ENCODE measurements at places on chromosomes 1 and 21.

- no peak for DNase-seq
These were observed 126.4 kb downstream of the LRRC7 start for GRCh38 chr1:69693921-69694675.

GRCh38 chr1:212228076-212228475 is 57.1 kb upstream of the PPP2R5A start:
- no peak for DNase-seq

DNA sequence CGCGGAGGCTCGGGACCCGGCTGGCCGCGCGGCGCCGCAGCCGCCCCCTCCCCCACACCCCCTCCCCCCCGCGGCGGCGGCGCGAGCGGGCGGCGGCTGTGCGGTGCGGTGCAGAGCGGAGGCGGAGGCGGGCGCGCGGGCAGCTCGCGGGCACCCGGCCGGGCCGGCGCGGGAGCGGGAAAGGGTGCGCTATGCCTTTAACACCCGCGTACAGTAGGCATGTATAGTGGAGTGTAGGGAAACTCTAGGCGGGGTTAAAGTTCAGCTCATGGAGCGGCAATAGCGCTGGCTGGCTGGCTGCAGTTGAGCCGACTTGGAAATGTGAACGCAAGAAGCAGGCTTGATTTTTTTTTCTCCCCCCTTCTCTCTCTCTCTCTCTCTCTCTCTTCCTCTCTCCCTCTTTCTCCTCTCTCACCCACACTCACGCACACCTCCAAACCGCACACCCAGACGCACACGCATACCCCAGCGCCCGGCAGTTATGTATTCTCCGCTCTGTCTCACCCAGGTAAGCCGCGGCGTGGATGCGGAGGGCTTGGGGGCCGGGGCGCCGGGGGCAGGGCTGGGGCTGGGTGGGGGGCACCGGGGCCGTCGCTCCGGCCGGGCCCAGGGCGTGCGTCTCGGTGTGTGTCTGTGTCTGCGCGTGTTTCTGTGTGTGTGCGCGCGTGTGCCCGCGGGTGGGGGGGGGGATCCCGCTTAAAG is at the start of gene NFIA:
Gene NFIA (plus strand): TSS at position 251 of the 702 bp plus-strand sequence.
- peak; percentile 64 for DNase-seq

DNA sequence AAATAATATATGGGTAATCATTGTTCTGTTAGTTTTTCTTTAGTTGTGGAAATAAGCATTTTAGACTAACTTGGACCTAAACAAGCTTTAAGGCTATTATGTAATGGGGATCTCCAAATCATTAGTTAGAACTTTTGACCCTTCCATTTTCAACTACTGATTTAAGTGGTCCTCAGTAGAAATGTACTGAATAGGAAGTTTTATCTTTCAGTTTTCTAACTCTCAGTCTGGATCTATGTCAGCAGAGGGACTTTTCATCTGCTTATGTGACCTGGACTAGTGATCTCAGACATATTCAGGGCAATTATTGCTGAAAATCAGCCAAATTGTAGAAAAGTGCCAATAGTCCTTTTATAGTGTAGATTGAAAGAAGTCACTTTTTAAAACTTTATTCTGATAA is 56.0 kb downstream of the SASS6 start:
- DNase-seq = no peak

DNA sequence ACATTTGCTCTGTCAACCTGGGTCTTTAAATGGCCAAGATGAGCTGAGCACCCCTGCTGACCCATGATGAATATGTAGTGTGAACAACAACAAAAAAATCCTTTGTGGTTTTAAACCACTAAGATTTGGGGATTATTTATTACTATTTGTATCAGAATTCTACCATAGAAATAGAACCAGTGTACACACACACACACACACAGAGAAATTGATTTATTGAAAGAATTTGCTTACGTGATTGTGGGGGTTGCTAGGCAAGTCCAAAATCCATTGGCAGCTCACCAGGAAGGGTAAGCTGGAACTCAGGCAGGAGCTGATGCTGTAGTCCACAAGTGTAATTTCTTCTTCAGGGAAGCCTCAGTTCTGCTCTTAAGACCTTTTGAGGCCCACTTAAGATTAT is 82.5 kb upstream of the MAP1LC3C start:
- no peak for DNase-seq

DNA sequence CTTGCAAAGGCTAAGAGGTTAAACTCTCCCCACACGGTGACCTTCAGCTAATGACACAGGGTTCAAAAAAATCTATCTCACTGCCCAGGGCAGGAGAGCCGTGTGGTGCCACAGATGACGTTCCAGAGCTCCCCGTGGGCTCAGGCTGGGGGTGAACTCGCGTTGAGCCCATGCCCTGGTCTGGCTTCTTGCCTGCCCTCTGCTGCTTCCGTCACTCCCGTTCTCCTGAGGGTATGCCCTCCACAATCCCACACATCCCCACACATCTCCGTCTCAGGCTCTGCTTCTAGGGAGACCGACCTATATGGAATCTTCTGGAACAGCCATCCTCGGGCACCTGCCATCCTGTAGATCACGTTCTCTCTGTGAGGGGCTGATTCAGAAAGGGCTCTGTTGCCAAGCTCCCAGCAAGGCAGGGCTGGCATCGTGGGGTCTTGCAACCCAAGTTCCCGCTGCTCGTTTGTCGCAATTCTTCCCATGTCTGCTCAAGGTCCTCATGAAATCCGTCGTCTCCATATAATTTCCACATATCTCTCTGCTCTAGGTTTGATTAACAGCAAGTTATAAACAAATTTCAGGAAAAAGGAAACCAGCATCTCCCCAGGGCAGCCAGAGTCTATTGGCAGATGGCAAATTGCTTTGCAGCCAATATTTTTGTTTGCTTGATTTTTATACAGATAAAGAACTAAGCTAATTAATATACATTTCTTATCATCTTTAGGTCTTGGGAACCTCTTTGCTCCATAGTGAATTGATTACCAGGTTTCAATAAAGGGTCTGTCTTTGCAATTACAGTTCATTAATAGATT is 278.2 kb downstream of the PTPRU start:
- DNase-seq = no peak

DNA sequence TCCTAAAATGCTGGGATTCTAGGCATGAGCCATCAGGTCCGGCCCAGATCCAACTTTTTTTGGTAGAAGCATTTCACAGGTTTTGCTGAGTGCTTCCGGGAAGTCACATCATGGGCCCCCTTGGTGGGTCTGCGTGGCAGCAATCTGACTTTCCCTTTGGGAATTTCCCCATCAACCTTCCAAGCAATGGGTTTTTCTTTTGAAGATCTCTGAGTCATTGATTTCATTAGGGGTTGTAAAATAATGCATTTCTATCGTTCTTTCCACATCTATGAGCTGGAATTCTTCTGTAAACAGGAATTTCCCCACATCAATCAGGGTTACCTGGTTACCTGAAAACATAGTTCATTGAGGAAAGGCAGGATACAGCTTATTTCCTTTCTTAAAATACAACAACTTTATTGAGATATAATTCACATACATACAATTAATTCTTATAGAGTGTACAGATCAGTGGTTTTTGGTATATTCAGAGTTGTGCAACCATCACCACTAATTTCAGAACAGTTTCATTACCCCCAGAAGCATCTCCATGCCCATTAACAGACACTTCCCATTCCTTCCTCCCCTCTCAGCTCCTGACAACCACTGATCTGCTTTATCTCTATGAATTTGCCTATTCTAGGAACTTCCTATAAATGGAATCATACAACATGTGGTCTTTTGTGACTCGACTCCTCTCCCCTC is 9.9 kb upstream of the ZBTB17 start:
- no peak for DNase-seq

GRCh38 chr1:70459496-70460225 is 48.6 kb downstream of the CTH start:
- DNase-seq = peak; percentile 38

DNA sequence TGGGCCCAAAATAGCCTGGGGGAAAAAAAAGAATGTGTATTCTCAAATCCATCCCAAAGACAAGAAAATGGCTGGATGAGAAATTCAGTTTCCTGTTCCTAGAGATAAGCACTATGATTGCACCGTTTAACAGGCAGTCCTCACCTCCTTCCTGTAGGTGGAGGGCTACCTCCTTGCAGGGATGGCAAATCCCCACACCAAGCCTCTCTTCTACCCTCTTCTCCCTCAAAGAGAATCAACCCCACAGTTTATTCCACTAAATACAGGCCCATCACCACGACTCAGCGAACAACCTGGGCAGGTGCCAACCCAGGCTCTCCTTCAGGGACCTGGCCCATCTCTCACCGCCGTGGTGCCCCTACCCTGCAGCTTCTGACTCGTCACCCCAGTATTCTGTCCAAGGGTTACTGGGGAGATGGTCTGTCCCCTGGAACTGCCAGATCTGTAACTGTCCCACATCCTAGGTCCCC is 3.4 kb upstream of the CHD5 start:
- DNase-seq = no peak

DNA sequence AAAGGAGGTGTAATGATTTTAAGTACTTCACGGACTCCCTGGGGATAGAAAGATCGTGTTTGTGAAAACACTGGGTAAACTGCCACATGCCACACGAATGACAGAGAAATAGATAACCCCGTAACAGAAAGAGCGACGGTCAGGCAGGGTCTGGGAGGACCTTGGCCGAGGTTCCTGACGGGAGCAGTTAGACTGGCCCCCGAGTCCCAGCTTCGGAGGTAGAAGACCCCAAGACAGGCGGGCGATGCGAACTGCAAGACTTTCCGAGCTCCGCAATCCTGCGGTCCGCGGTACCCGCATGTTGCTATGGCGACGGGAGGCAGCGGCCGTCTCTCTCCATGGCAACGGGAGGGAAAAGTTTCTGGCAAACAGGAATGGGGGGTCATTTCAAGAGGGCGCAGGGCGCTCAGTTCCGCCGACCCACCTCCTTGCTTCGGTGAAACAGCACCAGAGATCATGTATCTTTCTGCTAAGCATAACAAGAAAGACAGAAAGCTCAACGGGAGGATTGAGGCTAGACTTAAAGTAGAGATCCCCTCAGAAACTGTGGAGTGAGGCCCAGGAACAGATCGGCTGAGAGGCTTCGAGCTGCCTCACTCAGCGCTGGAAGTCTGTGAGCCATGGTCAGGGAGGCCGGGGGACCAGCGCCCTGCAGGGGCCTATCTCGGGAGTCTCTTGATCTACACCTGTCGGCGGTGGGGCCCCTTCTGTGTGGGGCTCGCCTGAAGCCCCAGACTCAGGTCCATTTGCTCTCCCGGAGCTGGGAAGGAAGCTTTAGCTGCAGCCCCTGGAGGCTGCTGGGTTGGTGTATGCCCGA is 685 bp upstream of the SYT6 start:
- DNase-seq = peak; percentile 75

- DNase-seq = no peak
These were observed 19.7 kb downstream of the FAM76A start for GRCh38 chr1:27745466-27745865.

GRCh38 chr1:9766759-9767442 is 56.9 kb downstream of the CLSTN1 start:
- no peak for DNase-seq

DNA sequence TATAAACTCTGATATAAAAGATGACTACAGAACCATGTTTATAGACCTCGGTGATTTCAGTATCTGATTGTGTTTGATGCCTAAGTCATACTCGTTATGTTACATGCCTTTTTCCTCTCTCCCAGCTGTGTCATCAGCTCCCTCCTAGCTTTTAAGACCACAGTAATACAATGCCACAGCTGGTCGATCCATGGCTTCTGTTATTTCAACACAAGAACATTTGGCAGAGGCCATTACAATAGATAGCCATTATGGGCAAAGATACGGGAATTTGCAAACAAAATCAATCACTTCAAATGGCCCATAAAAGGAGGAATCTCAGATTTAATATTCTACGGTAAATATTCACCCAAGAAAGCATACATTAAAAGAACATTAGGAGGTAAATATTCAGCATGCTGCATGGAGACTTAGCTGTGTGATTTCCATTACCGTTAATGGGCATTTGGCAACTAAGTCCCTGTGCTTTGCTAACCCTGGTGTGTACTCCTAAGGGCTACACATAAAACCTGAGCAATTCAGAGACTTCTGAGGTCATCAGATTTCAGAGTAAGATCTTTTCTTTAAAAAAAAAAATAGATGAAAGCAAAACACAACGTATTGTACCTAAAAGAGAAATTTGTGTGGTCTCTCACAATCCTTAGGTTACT is 153.4 kb downstream of the PIGK start:
- DNase-seq = no peak

- no peak for DNase-seq
These were observed 13.4 kb downstream of the RPL11 start for GRCh38 chr1:23704834-23705495.

DNA sequence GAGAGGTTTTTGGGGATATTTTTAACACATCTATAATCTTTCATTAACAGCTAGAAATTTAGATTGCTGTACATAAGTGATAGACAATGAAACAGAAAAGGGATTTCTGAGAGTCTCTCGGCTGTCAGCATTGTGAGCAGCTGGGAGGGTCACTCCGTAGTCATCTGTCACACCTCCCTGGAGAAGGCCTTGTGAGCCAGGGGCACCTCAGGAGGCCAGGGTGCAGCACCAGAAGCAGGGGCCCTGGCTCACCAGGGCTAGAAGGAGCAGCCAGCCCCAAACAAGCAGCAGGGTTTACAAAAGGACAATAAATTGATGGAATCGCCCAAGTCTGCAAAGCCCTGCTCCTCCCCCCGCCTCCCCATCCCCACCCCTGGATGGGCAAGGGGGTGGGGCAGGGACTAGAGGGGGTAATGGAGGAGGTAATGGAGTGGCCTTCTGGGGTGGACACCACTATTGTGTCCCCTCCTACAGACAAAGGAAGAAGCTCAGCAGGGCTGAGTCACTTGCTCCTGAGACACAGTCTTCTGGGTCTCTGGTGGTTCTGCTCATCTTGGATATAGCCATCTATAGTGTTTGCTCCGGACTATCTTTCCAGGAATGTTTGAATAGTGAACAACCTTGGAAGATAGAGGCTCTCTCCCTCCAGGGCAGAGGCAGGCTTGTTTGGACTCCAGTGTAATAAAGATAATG is 263.4 kb downstream of the NPHP4 start:
- DNase-seq = no peak

GRCh38 chr1:161242313-161242712 is 4.3 kb upstream of the NR1I3 start:
- no peak for DNase-seq

GRCh38 chr1:14929547-14930246 is 223.8 kb upstream of the TMEM51 start:
- no peak for DNase-seq

DNA sequence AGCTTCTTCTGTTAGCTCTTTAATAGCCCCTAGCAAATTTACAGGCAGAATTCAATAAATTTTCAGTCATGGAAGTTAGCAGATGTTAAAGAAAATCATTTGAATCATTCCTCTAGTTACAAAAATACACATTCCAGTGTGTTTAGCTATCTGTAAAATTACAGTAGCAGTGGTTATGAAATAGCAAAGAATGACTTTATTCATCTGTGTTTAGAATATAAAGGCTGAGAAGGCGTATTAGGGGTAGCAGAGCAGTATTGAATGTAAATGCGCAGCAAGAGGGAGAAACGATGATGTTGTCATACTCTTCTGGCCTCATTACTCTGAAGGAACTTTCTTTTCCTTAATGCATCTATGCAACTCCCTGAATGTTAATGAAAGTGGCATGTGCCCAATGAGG is 106.2 kb upstream of the CYYR1 start:
- DNase-seq = no peak
